Stimulated activated CD4-positive, alpha-beta T cell treated with anti-CD3 and anti-CD28 coated beads, Interleukin-2, amount 100 ng/mL, for 24 hours (primary cell): ENCODE measurements at places on chromosomes 4 and X.

DNA sequence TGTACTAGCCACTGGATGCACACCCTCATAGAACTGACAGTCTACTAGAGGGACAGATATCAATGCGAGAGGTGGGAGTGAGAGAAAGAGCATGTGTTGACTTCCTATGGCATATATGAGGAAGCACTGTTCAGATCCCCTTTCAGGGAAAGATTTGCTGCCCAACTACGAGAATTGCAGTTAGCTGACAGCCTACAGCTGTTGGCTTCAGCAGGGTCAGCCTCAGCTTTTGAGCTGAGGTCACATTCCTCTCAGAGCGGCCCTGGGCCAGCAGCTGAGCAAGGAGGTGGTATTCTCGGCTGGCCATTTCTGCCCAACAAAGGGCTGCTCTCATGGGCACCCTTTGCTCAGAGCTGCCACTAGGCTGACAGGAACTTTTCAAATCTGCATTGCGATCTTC is 580.2 kb downstream of the MID1IP1 start:
- no peak for DNase-seq

- no peak for DNase-seq
Observed at GRCh38 chr4:70667740-70668535, 1.6 kb upstream of the JCHAIN start.

- no peak for DNase-seq
Observed at GRCh38 chrX:109351557-109351956, 130.3 kb downstream of the GUCY2F start.

DNA sequence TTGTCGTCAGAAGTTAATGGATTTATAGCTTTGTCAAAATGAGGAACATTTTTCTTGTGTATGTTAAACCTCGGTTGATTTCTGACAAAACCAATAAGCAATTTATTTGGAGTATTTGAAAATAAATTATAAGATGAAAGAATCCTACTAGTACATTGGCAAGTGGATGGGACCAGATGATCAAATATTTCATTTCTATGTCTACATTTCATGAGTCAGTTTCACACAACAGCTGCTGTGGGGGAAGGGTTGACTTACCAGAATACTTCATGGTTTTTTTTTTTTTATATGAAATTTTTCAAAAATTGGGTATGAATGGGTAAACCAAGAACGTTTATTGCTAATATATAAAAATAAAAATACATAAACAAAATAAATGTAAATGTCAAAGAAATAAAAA is 39.4 kb downstream of the RAPGEF2 start:
- no peak for DNase-seq

DNA sequence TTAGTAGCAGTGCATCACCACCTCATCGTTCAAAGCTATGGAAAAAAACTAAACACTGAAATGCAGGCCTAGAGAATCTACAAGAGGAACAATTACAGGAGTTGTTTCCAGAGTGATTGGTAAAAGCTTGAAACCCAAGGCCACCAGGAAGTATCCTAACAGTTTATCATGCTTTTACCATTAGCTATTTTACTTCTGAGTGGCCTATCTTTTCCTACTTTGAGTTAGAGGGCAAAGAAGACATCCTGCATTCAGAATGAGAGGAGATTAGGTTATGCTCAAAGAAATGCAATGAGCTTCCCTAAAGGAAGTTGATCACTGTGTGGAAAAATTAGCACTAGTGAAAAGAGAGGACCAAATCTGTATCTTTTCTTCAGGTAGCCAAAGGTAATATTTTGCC is 69.8 kb upstream of the PRSS48 start:
- no peak for DNase-seq

DNA sequence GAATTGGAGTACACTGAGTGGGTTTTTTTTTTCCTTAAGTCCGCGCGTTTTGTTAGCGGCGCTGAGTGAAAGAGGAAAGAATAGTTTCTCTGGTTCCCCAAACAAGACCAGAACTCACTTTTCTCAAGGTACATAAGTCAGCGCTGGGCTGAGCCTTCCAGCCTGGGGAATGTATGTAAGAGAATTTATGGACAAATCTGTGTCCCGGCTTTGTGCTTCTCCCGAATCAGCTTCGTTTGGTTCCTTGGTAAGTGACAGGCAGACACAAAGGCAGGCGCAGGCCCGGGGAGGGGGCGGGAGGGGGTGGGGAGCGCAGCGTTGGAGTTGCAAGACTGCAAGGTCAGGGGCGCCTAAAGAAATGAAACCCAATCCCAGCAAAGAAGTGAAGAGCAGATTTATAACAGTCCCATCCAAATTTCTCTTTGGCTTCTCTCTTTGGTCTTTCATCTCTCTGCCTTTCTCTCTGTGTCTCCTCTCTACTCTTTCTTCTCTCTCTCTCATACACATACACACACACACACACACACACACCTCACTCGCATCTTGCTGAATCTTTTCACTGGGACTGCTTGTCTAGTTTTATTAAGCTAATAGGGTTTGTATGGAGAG is 981 bp downstream of the TET2 start:
- DNase-seq = peak; percentile 43

DNA sequence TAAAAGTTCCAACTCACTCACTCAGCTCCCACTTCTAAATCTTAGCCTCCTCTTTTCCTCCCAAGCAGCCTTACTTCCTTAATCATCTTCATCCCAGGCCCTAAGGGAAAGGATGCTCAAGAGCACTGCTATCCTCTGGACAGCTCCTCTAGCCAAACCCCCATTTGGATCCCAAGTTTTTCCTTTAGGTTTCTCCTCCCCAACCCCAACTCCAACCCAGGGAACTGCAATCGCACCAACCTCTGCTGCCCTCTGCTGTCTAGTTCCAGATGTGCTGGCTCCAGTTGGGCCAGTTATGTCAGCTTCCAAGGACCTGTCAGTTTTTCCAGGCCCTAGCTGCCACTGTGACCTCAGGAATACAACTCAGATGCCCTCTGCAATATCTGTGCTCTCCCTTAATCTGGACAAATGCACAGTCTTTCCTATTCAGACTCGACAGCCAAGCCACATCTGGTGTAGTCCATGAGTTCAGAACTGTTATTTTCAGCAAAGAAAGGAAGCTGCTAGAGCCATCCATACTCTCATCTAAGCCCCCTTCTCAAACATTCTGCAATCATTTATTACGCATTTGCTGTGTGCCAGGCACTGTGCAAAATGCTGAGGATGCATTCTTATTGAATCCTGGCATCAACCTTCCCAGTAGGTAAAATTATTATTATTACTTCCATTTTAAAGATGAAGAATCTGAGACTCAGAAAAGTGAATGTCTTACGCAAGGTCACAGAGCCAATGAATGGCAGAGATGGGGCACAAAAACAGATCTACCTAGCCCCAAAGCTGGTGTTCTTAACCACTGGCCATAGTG is 12.3 kb upstream of the XPNPEP2 start:
- peak; percentile 28 for DNase-seq

DNA sequence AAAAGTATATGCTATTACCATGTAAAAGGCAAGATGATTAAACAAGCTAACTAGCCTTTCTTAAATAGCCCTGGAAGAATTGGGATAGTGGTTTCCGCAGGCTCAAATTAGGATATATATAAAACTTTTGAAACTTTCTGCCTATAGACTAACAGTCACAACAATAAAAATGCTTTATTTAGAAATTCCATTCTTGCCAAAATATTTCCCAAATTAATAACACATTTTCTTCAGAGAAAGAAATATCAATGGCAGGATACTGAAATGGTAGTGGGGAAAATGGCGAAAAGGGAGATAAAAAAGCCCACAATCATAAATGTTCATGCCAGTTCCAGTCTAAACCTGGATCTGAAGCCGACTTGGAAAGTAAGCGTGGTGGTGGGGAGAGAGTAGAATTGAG is 56.0 kb downstream of the MAD2L1 start:
- no peak for DNase-seq

GRCh38 chrX:129823115-129823514 is 20.6 kb downstream of the ZDHHC9 start:
- DNase-seq = peak; percentile 28

DNA sequence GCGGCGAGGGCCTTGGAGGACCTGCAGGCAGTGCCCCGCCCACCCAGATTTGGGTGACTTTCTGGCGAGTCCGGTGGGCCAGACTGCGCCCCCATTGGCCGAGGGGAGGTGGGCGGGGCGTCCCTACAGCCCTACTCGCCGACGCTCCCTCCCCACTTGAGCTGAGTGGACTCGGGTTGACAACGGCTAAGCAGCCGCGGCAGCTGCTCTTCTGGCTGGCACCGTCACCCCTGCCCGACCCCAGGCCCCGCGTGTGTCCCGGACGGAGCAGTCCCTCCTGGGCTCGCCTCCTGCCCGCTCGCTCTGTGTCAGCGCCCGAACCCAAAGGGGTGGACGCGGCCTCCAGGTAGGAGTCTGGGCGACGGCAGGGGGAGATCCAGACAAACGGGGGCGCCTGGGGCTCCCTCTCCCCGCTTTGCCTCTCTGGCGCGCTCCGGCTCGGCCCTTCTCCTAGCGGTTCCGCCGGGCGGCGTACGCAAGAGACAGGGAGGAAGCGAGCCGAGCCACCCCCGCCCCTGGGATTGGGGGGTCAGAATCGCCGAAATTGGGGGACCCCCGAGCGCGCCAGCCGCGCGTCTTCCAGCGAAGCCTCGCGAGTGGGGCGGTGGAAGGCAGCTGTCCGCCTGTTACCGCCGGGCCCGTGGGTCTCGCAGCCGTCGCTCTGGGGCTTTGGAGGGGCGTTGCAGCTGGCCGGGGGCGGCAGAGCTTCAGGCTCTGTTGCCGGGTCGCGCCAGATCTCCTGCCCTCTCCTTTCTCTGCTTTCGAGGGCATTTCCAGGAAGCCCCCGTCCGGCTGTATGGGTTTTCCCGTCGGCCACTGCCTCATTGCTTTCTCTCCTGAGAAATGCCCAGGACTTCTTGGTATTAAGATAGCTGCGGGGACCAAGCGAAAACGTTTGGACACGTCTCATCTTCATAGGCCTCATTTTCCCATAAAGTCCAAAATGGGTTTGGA is 46.3 kb downstream of the STARD8 start:
- peak; percentile 6 for DNase-seq
